ENCODE measurements at places on chromosomes 5 and 9.

DNA sequence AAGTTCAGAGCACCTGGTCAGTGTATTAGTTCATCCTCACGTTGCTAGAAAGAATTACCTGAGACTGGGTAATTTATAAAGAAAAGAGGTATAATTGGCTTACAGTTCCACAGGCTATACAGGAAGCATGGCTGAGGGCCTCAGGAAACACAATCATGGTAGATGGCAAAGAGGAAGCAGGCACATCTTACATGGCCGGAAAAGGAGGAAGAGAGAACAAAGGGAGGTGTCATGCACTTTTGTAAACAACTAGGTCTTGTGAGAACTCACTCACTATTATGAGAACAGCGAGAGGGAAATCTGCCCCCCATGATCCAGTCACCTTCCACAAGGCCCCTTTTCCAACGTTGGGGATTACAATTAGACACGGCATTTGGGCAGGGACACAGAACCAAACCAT, 28.8 kb upstream of the CAVIN4 start:
- no peak for DNase-seq

DNA sequence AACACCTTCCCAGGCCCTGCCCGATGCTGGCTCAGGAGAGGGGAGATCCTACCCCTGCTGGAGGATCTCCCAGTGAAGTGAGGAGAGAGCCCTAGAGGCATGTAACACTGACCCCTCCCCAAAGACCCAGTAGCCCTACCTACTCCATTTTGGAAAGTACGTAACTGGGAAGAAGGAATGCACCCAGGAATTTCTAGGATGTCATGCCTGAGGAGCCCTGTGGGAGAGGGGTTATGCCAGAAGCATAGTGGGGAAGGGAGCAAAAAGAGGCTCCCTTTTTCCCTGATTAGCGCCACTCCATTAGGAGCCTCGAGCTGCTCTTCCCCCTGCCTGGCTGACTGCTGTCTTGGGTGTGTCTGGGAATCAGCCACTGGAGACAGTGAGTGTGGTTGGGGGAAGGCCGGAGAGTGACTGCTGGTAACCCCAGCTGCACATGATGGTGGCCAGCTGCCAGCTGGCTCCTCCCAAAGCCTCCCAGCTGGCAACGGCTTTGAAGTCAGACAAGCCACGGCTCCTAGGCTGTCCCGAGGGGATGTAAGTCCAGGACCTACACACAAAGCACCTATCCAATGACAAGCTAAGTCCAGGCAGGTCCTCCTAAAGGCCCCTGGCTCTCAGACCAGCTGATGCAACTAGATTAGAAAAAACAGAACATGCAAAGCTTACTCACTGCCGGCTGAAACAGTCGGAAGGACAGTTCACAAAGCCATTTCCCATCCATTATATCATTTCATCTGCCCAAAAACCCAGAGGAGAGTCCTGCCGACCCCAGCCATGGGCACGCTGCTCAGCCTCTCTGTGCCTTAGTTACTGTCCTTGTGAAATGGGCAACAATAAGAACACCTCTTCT, 136.5 kb upstream of the ABCA1 start:
- DNase-seq, result peak; percentile 96

DNA sequence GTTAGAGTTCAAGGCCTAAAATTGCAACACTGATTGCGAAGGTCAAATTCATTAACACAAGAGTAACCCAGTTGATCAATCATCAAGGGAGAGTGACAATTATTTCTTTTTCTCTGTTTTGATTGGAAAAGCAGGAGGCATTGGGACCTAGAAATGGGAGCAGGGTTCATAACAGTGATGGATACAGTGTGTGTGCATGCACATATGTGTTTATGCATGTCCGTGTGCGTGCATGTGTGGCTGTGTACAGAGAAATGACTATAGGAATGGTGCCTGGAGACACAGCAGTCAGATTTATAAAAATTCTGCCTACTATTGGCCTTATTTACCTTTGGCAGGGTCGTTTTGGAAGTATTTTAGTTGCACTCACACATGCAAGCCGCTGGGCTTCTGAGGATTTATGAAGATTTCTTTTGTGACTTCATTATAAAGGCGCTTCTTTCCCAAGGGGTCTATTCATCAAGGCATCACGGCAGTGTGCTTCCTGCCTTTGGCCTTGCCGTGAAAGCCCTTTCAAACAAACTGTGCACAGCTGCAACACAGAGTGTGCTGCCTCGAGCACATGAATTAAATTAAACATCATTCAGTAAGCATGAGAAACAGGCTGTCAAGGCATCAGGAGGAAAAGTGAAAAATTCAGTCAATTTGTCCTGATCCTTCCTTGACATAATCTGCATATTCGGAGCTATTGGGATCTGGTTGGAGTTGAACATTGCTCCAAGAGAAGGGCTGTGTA, 122.8 kb upstream of the PUM3 start:
- no peak for DNase-seq

DNA sequence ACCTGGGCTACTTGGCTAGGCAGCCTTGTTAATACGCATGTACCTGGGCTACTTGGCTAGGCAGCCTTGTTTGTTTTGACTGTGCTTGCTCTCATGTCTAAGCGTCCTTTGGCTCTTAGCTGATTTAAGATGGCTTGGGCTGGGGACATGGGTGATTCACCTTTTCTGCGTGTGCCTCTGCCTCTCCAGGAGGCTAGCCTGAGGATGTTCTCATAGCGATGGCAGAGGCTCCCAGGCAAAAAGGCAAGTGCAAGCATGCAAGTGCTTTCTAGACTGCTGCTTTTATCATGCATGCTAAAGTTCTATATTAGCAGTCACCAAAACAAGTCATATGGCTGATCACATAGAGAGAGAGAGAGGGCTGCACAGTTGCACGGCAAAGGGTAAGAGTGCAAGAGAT, 300.5 kb downstream of the IRX1 start:
- DNase-seq, result no peak

GRCh38 chr5:179119415-179120170, 59.4 kb downstream of the ZNF354C start:
- DNase-seq, result no peak

GRCh38 chr5:149886692-149887470, 57.7 kb downstream of the PDE6A start:
- DNase-seq, result no peak

GRCh38 chr5:144230806-144231205, 60.1 kb downstream of the KCTD16 start:
- DNase-seq, result no peak

- DNase-seq, result no peak
Measured at GRCh38 chr5:150006318-150006717, 5.8 kb downstream of the HMGXB3 start.

GRCh38 chr5:114977979-114978573, 191.6 kb downstream of the TRIM36 start:
- no peak for DNase-seq

DNA sequence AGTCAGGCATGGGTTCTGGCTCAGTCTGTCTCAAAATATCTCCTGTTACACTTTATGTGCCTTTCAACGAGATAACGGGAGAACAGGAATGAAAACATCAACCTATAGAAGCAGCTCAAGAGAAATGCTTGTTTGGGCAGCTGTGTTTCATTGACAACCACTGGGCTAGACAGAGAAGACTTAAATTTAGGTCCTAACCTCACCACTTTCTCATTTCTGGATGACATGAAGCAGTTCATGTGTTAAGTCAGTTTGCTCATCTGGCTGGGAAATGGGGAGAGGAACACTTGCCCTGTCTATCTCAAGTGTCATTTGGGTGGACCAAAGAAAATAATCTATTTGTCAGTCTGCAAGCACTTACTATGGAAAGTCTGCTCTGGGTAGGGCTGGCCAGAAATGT, 66.7 kb upstream of the PCA3 start:
- DNase-seq, result no peak

GRCh38 chr5:110288766-110289511, 437.5 kb downstream of the TMEM232 start:
- no peak for DNase-seq

- DNase-seq, result no peak
Measured at GRCh38 chr5:35454011-35454525, 163.6 kb upstream of the SPEF2 start.

- DNase-seq, result no peak
Measured at GRCh38 chr5:160442824-160443431, 21.3 kb downstream of the PTTG1 start.

DNA sequence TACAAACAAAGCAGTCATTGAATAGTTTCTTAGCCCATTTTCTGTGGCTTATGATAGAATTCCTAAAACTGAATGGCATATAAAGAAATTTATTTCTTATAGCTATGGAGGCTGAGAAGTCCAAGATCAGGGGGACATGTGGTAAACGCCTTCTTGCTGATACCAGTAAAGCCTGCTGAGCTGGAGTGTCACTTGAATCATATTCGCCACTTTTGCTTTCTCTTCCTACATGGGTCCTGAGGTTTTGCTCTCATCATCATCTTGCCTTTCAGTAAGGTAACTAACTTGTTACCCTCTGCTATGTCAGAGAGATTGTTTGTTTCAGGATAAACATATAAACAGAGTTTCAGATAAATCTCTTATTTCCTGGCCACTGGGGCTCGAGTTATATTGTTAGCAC, 203.3 kb upstream of the DMRT1 start:
- DNase-seq, result no peak

DNA sequence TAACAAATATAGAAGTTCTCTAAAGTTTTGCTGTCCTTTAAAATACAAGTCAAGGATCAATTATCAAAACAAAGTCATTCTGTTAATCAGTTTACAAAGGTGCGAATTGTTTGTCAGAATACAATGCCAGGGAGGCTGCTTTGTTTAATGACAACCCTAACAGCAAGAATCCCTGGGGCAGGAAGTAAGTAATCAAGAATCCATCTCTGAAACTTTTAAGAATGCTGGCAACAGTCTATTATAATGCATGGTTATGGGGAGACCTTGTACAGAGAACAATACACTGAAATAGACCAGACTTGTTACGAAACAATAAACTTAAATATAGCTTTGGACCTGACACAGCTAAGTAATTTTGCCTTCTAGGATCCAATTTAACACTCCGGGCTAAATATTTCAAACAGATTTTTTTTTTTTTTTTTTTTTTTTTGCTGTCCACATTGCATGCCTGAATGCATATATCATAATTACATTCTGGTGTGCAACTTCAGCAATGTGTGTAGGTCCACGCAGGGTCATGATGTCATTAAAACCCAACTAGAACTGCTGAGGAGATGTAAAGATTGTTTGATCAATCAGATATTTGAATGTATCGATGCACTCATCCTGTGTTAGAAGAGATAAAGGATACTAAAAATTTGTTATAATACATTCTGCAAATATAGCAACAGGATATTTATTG, 421.3 kb downstream of the CETN3 start:
- DNase-seq, result no peak

DNA sequence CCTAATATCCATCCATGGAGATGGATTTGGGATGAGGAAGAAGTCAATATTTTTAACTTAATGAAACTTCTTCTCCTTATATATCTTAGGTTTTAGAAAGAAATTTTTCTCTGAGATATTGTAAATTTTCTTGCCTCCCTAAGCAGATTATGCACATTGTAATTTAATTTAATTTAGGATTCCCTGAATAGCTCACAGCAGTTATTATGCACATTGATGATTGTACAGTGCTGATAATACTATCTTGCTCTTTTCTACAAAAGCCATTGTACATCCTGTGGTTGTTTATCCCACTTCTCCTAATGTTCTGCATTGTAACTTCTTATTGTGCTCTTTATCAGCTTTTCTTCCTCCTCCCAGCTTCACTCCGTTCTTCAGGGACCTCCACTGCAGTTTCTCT, 410.4 kb upstream of the WWC1 start:
- no peak for DNase-seq

GRCh38 chr9:127445851-127446712, 5.1 kb downstream of the RPL12 start:
- no peak for DNase-seq

DNA sequence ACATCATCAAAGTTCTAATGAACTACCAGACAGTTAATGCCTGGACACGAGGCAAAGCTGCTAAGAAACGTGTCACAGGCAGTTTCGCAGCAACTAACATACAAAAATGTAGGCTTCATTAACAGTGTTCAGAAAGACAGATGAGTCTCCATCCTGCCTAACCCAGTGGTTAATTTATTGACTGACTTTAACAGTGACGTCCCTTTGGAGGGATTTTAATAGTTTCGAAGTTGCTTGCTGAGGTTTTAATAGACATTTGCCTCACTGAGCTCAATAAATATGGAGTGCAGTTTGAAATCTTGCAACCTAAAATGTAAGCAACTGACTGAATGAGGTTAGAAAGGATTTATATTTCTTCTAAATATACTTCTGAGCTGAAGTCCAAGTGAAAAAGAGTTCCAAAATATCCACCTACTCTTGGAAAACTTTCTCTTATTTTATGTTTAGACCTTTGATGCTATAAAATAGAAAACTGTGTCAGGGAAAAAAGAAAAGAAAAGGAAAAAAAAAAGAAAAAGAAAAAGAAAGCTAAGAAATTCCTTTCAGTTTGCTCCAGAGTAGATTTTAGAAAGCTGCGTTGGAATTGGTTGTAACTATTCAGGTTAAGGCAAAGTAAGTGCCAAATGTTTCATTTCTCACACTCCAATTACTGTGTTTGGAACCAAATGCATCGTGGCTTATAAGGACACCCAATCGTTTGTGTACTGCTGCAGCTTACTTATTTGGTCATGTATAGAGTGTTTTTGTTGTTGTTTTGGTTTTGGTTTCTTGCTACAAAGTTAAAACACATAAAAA, 2016.6 kb downstream of the MAT2B start:
- DNase-seq, result no peak

DNA sequence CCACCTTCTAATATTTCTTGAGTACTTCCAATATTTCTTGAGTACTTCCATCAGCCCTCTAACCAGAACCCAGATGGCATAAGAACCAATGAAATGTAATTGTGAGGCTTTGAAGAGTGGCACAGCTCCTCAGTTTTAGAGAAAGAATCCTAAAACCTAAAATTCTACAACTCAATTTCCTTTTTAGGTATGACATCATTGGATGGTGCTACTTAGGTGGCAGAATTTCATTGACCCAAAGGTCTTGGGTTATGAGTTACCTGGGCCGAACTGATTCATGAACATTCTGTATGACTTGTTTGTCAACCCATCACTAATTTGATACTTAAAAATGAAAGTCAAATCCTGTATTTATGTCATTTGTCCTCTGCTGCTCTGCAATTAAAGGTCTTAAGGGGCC, 13.1 kb downstream of the HMGCS1 start:
- DNase-seq, result no peak

DNA sequence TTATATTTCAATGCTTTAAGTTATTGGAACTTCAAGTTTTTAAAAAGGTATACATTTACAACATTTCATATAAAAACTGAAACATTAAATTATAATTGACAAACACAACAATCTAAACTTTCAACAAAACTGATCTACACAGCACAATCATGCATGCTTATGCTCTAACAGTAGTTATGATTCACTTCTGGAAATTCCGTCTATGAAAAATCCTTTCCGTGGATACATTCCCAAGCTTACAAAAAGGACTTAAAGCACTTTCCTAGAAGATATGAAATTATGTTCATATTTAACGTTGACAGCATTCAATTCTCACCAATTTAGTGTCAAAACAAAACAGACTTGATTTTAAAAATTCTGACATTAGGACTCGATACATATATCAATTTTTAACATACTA, 3.7 kb downstream of the HNRNPH1 start:
- no peak for DNase-seq

GRCh38 chr5:42599106-42599505, 157.5 kb upstream of the CCDC152 start:
- DNase-seq, result no peak

DNA sequence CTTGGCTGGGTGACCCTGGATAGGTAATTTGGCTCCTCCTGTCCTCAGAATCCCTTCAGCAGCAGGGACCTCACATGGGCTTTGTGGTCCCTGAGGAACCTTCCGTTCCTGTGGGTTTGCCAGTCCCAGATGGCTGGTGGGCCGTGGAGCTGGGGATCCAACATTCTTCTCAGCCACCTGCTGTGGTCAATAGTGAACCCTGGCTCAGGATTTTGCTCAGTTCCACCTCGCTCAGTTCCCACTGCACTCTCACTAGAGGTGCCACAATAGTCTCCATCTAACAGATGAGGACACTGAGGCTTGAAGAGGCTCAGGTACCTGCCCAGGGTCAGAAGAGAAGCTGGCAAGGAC, 17.1 kb upstream of the SPOUT1 start:
- no peak for DNase-seq
